ENCODE measurements at places on chromosomes 4 and X. TPM values are rescaled to one million over a fixed set of nuclear protein-coding genes. Genes with fewer than 3 reads are reported as not detected.

The TRO gene
- 3.4 TPM for total RNA-seq

GRCh38 chr4:96293806-96294205, 453.9 kb downstream of the PDHA2 start:
- H3K27me3 ChIP-seq: no peaks in the 10 kb centered on the region
- no peak overlapping the region for H3K4me3 ChIP-seq
- H3K36me3 ChIP-seq: no peaks in the 10 kb centered on the region
- H3K4me1 ChIP-seq: no peaks in the 10 kb centered on the region
- DNase-seq: no peak

DNA sequence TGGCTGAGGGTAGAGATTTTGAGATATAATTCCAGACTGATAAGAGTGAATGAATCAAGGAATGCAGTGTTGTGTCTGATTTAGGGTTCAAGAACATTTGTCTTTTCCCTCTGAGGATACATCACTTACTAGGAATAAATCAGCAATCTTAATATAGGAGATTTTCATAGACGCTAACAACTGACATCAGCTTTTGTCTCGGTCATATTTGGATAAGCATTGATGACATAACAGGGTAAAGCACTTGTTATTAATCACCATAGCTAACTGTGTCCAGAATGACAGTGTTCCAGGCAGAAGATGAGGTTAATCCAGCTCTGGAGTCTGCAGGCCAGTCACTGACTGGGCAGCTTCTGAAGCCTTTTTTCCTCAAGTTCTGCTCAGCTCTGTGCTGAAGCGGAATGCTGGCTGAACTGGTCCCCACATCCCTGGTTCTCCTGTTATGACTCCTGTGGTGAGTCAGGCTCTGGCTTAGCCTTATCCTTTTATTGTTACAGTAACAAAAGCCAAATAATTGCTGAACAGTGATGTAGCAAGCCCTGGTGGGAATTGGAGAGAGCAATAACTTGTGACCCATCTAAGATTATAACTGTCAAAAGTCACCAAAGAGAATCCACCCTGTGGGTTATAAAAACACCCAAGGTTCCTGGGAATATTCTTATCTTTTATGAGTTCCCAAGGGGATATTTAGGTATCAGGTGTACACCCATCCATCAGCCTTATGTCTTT, 41.8 kb downstream of the FNIP2 start:
- H3K4me3 ChIP-seq: no peak overlapping the region
- no peak for DNase-seq
- no peak overlapping the region for H3K27ac ChIP-seq
- H3K36me3 ChIP-seq: no peaks in the 10 kb centered on the region

- H3K36me3 ChIP-seq: no peaks in the 10 kb centered on the region
- H3K4me1 ChIP-seq: no peaks in the 10 kb centered on the region
- H3K27me3 ChIP-seq: no peaks in the 10 kb centered on the region
- no peak overlapping the region for H3K4me3 ChIP-seq
Measured at GRCh38 chr4:16627999-16628398, 270.4 kb downstream of the LDB2 start.

- DNase-seq: no peak
- no peaks in the 10 kb centered on the region for H3K27me3 ChIP-seq
- H3K36me3 ChIP-seq: no peaks in the 10 kb centered on the region
- peaks cover 98% of the 10 kb centered on the region for H3K4me1 ChIP-seq
Measured at GRCh38 chr4:152102436-152103000, 341.7 kb upstream of the GATB start.

GRCh38 chr4:100816436-100817045, 298.7 kb upstream of the EMCN start:
- H3K27ac ChIP-seq: no peak overlapping the region
- H3K4me1 ChIP-seq: no peaks in the 10 kb centered on the region
- DNase-seq: no peak
- H3K36me3 ChIP-seq: no peaks in the 10 kb centered on the region
- H3K27me3 ChIP-seq: no peaks in the 10 kb centered on the region

- no peak overlapping the region for H3K4me3 ChIP-seq
- no peak for DNase-seq
- H3K4me1 ChIP-seq: no peaks in the 10 kb centered on the region
- no peak overlapping the region for H3K27ac ChIP-seq
Measured at GRCh38 chr4:57575426-57575825, 465.2 kb upstream of the IGFBP7 start.

The TCEAL6 gene
- total RNA-seq: not detected

The LRBA gene
- 61.9 TPM for total RNA-seq

GRCh38 chrX:153879741-153880439, 6.1 kb downstream of the L1CAM start:
- peaks cover 12% of the 10 kb centered on the region for H3K27me3 ChIP-seq
- no peaks in the 10 kb centered on the region for H3K36me3 ChIP-seq
- peaks cover under 1% of the 10 kb centered on the region for H3K4me1 ChIP-seq
- no peak overlapping the region for H3K4me3 ChIP-seq

The CXCL13 gene
- total RNA-seq: 2.3 TPM

The ZFYVE28 gene
- total RNA-seq: 12.9 TPM

DNA sequence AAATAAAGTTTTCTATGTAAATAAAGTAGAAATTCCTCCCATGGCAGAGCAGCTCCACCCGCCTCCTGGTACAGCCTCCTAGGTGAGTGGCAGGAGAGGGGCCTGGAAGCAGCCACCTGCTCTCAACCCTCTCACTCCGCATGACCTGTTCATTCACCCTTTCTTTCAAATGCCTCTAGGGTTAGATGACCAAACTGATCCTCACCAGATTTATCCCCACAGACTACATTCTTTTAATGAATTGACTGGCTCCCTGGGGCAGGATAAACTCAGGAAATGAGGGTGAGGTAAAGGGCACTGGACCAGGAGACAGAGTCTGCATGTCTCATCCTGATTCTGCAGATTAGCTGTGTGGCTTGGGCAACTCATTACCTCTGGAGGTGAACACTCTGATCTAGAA, 32.6 kb upstream of the NKX6-1 start:
- DNase-seq: no peak
- H3K4me1 ChIP-seq: no peaks in the 10 kb centered on the region
- no peaks in the 10 kb centered on the region for H3K27me3 ChIP-seq
- no peaks in the 10 kb centered on the region for H3K36me3 ChIP-seq

The FSTL5 gene
- not detected for total RNA-seq

DNA sequence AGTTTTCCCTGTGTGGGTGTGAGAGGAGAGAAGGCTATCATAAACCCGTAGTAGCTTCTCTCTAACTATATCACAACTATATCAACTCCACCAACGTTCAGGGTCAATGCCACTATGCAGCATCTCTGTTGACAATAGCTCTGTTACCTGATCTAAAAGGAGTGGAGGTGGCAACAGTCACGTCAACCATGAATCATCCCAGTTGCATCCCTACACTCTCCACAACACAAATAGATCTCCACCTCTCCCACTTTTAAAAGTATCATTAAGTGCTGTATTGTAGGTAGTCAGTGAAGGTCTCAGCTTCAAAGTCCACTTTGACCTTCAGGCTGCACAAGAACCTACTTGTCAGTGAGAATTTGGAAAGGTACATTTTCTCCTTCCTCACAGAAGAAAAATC, 600.5 kb upstream of the GRIA3 start:
- no peaks in the 10 kb centered on the region for H3K4me1 ChIP-seq
- no peak for DNase-seq
- no peaks in the 10 kb centered on the region for H3K36me3 ChIP-seq
- H3K27ac ChIP-seq: no peak overlapping the region

GRCh38 chr4:127997534-127998388, 32.6 kb downstream of the ABHD18 start:
- no peak for DNase-seq
- H3K4me1 ChIP-seq: no peaks in the 10 kb centered on the region
- H3K27ac ChIP-seq: no peak overlapping the region
- H3K27me3 ChIP-seq: no peaks in the 10 kb centered on the region

- no peak for DNase-seq
- H3K4me1 ChIP-seq: no peaks in the 10 kb centered on the region
- H3K27ac ChIP-seq: no peak overlapping the region
Measured at GRCh38 chr4:103272174-103272573, 74.0 kb upstream of the CENPE start.

The SORBS2 gene
- total RNA-seq: not detected

The C1QTNF7 gene
- not detected for total RNA-seq

- DNase-seq: no peak
- H3K4me1 ChIP-seq: no peaks in the 10 kb centered on the region
- H3K27me3 ChIP-seq: no peaks in the 10 kb centered on the region
- H3K36me3 ChIP-seq: no peaks in the 10 kb centered on the region
Measured at GRCh38 chr4:15925830-15926229, 12.7 kb downstream of the FGFBP1 start.

- H3K27me3 ChIP-seq: no peaks in the 10 kb centered on the region
- no peak overlapping the region for H3K27ac ChIP-seq
- no peaks in the 10 kb centered on the region for H3K36me3 ChIP-seq
- no peak overlapping the region for H3K4me3 ChIP-seq
Measured at GRCh38 chr4:157115613-157116335, 39.8 kb downstream of the GLRB start.

The SRPX gene
- not detected for total RNA-seq

The HOPX gene
- 159 TPM for total RNA-seq

The RHOXF1 gene
- total RNA-seq: not detected

- no peak overlapping the region for H3K4me3 ChIP-seq
- DNase-seq: no peak
- H3K36me3 ChIP-seq: no peaks in the 10 kb centered on the region
- H3K4me1 ChIP-seq: no peaks in the 10 kb centered on the region
- H3K27ac ChIP-seq: no peak overlapping the region
Measured at GRCh38 chr4:169103966-169104412, 93.9 kb upstream of the CBR4 start.

- H3K4me1 ChIP-seq: peaks cover 35% of the 10 kb centered on the region
- no peak for DNase-seq
- no peak overlapping the region for H3K4me3 ChIP-seq
- no peak overlapping the region for H3K27ac ChIP-seq
- H3K27me3 ChIP-seq: no peaks in the 10 kb centered on the region
Measured at GRCh38 chr4:99815597-99816011, 1.0 kb upstream of the DAPP1 start.

GRCh38 chr4:11636031-11636430, 207.3 kb upstream of the HS3ST1 start:
- DNase-seq: no peak
- H3K4me3 ChIP-seq: no peak overlapping the region
- no peaks in the 10 kb centered on the region for H3K4me1 ChIP-seq
- H3K27ac ChIP-seq: no peak overlapping the region

GRCh38 chr4:16588149-16588548, 310.3 kb downstream of the LDB2 start:
- no peaks in the 10 kb centered on the region for H3K27me3 ChIP-seq
- no peaks in the 10 kb centered on the region for H3K36me3 ChIP-seq
- H3K4me1 ChIP-seq: no peaks in the 10 kb centered on the region
- no peak overlapping the region for H3K27ac ChIP-seq
- no peak for DNase-seq
- no peak overlapping the region for H3K4me3 ChIP-seq

DNA sequence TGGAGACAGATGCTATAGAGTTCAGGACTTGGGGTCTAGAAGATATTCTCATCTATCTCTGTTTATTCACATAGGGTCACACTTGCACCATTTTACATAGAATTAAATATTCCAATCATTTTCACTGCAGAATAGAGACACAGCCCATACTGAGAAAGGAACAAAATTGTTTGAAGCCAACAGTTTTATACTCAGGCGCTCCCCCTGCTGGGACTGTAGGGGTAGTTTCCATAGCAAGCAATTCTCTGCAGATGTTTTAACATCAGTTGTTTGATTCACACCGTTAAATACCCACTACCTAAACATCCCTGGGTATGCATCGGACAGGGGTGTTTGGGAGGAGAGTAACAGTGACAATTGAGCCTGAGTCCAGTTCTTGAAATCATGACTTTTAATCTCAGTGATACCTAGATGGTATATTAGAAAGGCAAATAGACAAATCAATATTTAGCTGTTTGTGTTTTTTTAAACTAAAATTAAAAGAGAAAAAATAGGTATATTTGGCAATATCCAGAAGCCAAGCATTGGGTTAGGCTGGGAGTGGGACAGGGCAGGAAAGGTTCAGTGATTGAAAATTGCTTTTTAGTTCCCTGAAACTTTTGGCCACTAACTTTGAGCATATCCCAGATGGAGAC, 33.8 kb downstream of the LONRF3 start:
- no peaks in the 10 kb centered on the region for H3K4me1 ChIP-seq
- DNase-seq: no peak
- H3K4me3 ChIP-seq: no peak overlapping the region

- DNase-seq: no peak
- H3K27me3 ChIP-seq: no peaks in the 10 kb centered on the region
- no peaks in the 10 kb centered on the region for H3K4me1 ChIP-seq
- H3K27ac ChIP-seq: no peak overlapping the region
- H3K4me3 ChIP-seq: no peak overlapping the region
Measured at GRCh38 chr4:83269256-83269655, 15.3 kb downstream of the COQ2 start.

DNA sequence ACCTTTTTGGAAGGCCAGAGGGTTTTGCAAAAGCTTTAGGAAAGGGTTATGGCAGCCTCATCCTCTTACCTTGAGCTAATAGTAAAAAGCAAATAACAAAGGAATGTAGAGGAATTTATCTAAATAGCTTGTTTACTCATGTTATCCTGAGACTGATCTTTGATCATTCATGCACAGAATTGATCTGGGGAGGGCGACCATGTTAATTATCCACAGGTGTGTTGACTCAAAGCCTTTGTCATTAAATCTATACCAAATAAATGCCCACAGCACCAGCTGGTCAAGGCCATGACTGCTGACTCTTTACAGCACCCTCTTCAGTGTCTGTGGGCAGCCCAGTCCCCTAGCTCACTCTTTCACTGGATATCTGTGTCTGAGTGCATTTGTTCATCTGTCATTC, 22.8 kb upstream of the DCLK2 start:
- no peak overlapping the region for H3K4me3 ChIP-seq
- DNase-seq: no peak
- no peaks in the 10 kb centered on the region for H3K4me1 ChIP-seq
- H3K27ac ChIP-seq: no peak overlapping the region
- no peaks in the 10 kb centered on the region for H3K36me3 ChIP-seq

DNA sequence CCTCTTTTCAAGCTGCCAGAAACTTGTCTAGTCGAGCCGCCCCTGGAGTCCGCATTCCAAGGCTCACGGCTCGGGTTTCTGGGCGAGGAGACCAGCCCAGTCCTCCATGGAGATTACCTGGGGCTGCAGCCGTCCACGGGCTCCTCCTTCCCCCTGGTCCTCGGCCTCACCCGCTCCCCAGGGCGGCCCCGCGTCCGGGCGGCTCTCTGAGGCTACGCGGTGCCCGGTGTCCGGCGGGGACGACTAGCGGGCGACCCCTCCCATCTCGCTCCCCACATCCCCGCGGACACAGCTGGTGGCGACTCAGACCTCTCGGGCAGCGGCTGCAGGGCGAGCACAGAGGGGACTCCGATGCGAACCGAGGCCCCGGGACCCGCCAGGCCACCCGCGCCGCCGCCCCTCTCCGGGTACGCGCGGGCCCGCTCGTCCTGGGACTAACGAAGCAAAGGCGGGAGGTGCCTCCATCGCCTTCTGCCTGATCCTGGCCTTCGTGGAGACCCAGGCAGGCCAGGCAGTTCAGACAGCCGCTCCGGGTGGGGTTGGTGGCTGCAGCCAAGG, 159.4 kb downstream of the TRAM1L1 start:
- no peaks in the 10 kb centered on the region for H3K36me3 ChIP-seq
- H3K4me3 ChIP-seq: no peak overlapping the region
- DNase-seq: no peak

- peaks cover 9% of the 10 kb centered on the region for H3K4me1 ChIP-seq
- H3K4me3 ChIP-seq: no peak overlapping the region
- DNase-seq: no peak
Measured at GRCh38 chr4:39719804-39720580, 22.1 kb downstream of the UBE2K start.
